ENCODE measurements at places on chromosomes 2 and 18.

DNA sequence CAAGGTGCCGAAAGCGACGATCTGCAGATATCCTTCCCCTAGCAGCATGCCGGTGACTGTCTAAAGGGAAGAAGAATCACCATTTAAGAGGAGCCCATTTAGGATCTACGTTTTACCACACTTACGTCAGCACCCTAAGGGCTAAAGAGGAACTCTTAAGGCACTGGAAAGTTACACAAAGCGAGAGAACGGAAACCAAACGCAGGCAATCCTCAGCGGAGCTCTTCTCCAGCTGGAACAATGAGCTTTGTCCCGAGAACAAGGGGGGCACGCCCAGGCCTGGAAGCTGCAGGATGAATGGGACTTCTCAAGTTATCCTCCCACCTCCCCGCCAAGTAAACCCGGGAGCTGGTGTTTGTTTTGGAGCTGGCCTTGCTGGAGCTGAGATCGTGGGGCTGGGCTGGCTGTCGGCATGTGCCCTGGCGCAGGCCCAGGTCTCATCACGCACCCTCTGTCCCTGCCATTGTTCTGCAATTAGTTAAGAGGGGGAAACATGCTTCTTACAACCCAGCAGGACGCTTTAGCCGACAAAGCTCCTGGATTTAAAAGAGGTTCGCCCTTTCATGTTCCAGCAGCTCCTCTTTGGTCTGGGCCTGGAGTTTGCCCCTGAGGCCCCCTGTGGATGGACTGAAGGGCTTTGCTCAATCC lies 36.4 kb downstream of the PXDN start:
- DNase-seq: no peak

DNA sequence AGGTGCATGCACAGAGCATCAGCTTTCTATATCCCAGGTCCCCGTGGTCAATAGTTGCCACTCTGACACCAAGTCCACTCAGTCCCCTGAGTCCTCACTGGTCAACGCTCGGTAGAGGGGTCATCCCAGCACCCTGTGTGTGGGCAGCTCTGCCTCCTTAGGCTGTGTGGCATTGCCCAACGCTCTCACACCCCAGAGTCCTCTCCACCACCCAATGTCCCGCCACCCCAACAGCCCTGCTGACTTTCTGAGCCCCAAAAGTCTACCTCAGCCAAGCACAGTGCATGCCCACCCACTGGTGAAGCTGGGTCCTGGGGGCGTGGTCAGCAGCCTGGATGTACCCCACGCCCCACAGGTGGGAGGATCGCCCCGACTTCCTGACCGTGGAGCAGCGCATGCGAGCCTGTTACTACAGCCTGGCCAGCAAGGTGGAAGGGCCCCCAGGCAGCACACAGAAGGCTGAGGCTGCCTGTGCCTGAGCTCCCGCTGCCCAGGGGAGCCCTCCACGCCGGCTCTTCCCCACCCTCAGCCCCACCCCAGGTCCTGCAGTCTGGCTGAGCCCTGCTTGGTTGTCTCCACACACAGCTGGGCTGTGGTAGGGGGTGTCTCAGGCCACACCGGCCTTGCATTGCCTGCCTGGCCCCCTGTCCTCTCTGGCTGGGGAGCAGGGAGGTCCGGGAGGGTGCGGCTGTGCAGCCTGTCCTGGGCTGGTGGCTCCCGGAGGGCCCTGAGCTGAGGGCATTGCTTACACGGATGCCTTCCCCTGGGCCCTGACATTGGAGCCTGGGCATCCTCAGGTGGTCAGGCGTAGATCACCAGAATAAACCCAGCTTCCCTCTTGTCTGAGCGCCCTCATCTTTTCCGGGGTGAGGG lies 25.9 kb downstream of the ZAP70 start:
- peak; percentile 51 for DNase-seq

- DNase-seq: no peak
Observed at GRCh38 chr2:179899666-179900065, 38.3 kb upstream of the ZNF385B start.

GRCh38 chr2:158845859-158846258 lies 50.7 kb downstream of the DAPL1 start:
- no peak for DNase-seq

DNA sequence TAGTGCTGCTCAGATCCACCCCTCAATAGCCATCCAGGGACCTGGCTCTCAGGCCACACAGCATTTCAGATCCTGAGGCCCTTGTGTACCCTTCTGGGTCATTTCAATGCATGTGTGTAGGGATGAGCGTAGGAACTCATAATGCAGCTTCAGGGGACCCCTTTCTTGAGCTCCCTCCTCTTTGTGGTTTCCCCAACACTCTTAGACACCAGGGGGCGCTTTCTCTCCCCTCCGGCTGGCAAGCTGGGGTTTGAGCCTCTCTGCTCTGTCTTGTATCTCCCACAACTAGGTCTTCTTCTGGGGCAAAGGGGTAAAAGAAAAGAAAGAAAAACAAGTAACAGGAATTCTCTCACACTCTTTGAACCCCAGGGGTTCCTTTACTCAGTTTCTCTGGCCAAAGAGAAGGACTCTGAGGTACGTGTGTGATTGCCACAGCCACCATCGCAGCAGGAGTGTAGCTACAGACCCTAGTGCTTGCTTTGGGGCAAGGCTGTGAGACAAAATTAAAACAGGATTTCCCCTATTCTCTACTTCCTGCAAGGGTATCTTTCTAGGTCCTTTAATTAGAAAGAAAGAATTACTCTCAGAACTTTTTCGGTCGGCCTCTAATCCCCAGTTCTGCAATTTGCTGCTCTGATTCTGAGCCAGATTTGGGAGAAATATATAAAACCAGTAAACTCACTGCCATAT lies 38.0 kb downstream of the CABYR start:
- DNase-seq: peak; percentile 84

DNA sequence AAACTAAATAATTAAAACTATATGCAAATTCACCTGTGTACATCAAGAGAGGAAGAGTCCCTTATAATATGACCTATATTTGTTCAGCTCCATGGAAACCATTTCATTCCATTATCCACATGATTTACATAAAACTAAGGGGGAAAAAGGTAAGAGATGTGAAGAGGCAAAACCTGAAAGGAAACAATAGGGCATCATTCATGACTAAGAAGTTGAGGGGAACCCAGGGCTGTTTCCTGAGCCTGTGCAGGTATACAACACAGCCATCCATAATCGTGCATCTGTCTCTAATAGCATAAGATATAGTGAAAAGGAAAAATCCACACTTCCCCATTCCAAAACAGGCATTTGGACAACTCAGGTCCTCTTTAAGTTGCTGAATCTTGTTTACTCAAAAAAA lies 151.3 kb downstream of the NR4A2 start:
- DNase-seq: no peak

DNA sequence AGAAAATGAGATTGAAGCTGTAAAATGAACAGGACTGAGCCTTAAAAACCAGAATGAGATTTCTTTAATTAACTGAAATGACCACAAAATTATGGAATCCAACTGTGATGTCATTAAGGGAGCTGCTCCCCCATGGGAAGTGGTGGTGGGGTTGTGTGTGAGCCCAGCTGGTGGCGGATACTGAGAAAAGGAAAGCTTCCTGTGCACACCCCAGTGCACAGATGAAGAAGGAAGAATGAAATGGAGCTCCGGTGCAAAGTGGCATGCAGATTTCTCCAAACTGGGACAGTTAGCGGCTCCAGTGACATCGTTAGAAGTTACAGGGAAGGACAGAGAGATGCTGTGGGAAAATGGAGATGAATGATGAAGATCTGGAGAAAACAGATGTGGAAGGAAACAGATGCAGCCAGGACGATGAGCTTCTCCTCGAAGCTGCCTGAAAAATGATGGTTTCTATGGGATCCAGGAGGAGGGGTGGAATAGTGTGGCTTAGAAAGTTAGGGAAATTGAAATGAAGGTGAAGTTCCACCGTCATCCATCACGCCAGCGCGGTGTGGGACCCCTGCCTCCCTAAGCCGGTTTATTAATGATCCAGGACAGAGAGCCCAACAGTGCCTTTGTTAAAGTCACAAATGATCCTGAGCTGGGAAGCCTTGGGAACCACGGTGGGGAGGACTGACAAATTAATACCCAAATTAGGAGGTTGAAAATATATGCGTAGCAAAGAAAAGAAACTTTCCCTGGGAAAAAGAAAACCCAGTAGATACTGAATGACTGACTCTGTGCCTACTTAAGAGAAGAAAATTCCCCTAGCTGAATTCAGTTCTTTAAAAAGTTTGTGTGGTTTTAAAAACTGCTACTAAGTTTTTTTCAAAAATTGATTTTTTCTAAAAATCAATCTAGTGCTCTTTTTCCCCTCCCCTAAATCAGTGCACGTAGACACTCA lies 77.2 kb downstream of the TSN start:
- DNase-seq: no peak

DNA sequence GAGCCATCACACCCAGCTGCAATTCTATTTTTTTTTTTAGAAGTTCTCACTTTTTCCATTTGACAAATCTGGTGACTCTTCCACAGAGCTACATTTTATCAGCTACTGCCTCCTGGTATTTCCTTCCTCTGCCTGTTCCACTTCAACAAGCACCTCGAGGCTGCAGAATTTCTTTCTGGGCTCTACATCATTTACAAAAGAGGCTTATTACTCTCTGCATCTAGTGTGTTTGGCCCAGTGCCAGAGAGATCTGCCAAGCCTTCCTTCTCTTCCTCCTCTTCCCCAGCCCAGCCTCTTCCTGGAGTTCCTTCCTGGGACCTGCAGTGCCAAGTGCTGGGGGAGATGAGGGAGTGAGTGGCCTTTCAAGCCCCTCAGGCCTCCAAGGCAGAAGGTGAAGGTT lies 119.6 kb upstream of the ITGA6 start:
- DNase-seq: no peak

- DNase-seq: no peak
Observed at GRCh38 chr2:85547859-85548607, 9.1 kb downstream of the MAT2A start.

DNA sequence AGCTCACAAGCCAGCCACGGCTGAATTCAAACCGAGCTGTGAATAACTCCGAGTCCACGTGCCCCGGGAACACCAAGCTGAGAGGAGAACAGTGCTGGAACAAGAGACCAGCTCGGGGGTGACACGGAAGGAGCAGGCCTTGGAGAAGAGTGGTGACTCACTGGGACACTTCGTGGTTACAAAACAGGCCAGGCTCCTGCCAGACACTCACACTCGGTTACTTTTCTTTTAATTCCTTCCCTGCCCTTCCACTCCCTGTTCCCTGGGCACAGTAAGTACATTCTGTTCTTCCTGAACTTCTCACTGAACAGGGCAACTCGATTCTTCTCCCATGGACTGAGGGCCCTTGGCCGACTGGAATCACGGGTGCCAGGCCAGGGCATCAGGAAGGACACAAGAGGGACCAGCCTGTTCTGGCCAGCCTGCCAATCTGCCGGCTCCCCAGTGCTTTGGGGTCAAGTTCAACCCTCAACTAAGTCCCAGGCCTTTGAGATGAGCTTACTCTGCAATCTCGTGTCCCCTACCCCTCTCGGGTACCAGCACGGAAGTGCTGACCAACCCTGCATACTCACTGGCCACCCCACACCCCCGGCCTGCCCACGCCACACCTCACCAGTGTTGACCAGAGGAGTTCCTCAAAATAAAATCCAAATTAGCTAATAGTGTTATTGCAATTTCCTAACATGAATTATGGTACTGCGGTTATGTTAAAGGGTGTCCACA lies 87.5 kb downstream of the TFCP2L1 start:
- no peak for DNase-seq

DNA sequence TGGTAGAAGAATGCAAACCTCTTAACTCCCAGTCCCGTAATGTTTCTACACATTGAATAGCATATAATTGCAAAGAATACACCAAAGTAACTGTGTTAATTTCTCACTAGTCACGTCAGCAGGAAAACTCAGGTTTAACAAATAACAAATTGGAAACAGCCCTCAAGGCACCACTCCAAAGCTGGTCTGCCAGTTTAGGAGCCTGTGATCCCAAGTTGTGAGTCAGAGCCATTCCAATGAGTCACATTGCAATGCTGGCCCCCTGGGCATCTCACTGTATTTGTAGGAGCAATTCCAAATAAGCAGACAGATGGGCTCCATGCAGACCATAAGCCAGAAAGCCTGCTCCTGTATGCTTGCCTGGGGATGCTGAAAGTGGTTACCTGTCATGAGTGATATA lies 143.2 kb upstream of the SETBP1 start:
- no peak for DNase-seq

GRCh38 chr2:189204322-189204941 lies 24.9 kb upstream of the COL5A2 start:
- DNase-seq: no peak

DNA sequence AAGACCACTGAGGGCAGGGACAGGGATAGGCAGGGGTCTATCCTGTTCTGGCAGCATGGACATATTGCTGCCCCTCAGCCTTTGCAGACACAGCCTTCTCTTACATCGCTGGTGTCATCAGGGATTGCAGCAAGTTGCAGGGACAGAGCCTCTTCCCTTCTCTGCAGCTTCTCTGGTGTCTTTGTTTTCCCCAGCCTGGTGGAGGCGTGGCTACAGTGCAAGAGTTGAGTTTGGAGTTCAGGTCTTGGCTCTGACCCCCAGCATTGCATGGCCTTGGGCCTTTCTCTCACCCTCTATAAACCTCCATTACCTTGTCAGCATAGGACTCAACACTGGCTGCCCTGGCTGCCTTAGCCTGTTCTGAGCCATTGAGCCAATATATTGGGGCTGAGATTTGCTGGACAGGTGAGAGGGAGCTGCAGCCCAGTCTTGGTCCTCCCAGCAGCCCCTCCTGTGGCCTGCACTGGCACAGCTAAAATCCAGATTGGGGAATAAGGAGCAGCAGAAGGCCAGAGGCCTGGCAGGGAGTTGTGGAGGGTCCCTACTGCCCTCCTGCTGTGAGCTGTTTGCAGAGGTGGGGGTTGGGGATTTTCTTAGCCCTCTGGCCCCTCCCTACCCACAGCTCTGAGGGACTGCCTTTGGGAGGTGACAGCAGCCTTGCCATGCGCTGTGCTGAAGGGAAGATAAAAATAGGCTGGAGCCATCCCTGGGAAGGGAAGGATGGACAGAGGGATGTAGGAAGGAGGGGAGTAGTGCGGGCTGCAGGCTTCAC lies 22.8 kb downstream of the EHD3 start:
- no peak for DNase-seq

DNA sequence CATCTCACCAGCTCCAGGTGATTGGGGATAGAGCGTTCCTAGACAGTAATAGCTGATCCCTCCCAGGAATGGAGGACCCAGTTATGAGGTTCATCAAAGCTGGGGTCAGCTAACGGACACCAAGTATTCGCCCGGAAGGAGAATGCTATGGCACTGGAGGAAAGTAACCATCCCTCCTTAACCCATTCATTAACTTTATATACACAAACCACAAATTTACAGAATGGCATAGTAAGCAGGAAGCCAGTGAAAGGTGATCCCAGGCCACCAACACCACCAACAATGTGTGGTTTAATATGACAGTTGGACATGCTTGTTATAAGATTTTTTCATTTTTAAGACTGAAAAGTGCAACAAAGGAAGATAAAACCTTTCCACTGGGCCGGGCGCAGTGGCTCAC lies 55.3 kb upstream of the CHMP1B start:
- no peak for DNase-seq
